ENCODE measurements at places on chromosomes 7 and 10. TPM values are rescaled to one million over a fixed set of nuclear protein-coding genes. Genes with fewer than 3 reads are reported as not detected.

DNA sequence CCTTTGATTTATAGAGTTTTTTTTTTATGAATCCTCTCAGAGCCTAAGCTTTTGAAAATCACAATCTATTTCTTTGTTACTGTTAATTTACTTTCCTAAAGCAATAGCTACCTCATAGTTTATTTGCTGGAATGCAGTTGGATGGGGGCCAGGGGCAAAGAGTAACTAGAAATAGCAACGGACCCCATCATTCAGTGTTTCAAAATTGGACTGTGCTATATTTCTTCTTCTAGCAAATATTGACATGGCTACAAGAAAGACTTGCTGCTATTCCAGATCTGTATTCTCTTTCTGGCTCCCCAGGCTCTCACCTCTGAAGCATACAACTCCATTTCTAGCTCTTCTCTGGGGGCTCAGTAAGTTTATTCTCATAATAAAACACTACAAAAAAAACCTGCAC, 661.6 kb upstream of the NRG3 start:
- no peak overlapping the region for H3K27ac ChIP-seq
- no peaks in the 10 kb centered on the region for H3K4me1 ChIP-seq
- no peaks in the 10 kb centered on the region for H3K36me3 ChIP-seq
- no peaks in the 10 kb centered on the region for H3K27me3 ChIP-seq

GRCh38 chr7:25503306-25503705, 275.0 kb upstream of the NPVF start:
- no peak overlapping the region for H3K4me3 ChIP-seq
- DNase-seq = no peak
- H3K27me3 ChIP-seq = peaks cover 4% of the 10 kb centered on the region
- no peak overlapping the region for H3K27ac ChIP-seq

- H3K27me3 ChIP-seq = no peaks in the 10 kb centered on the region
- H3K4me3 ChIP-seq = peak within 1 kb of the TSS; percentile 98
- peak; percentile 87 for DNase-seq
- peaks cover 26% of the 10 kb centered on the region for H3K36me3 ChIP-seq
- peaks cover 47% of the 10 kb centered on the region for H3K4me1 ChIP-seq
Observed at GRCh38 chr10:80205477-80206276, at the start of gene ANXA11. TSS of gene ANXA11 (minus strand) at chr10:80205537. CDS start at chr10:80172861, 32,676 bp downstream.

- H3K36me3 ChIP-seq = no peaks in the 10 kb centered on the region
- no peak for DNase-seq
- H3K4me1 ChIP-seq = no peaks in the 10 kb centered on the region
- no peak overlapping the region for H3K4me3 ChIP-seq
- H3K27me3 ChIP-seq = no peaks in the 10 kb centered on the region
Observed at GRCh38 chr10:128802062-128802461, 665.0 kb upstream of the MGMT start.

- no peaks in the 10 kb centered on the region for H3K4me1 ChIP-seq
- H3K27me3 ChIP-seq = peaks cover 2% of the 10 kb centered on the region
- no peak overlapping the region for H3K4me3 ChIP-seq
- no peak overlapping the region for H3K27ac ChIP-seq
- no peaks in the 10 kb centered on the region for H3K36me3 ChIP-seq
Observed at GRCh38 chr7:155931396-155932085, 119.3 kb upstream of the SHH start.

CPN1 gene
- total RNA-seq = not detected

SPDYE1 gene
- total RNA-seq = not detected

ATG9B gene
- total RNA-seq = 12.3 TPM
